M059J (cell line): ENCODE measurements at places on chromosomes 1 and 21.

DNA sequence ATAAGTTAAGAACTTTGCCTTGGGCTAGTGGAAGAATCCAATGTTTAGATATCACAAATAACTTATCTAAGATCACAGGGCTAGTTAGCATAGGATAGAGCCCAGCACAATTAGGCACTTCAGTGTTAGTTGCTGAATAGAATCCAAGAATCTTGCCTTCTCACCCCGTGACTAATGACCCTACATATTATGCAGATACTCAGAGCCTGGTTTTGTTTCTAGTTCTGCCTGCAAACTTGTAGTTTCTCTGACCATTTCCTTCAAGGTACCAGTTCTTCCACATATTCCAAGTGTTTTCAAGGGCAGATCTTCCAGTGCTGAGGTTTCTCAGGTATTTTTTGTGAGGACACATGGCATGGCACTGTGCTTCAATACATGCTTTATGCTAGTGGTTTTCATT is 239.3 kb downstream of the KCNK2 start:
- DNase-seq = peak; percentile 18

DNA sequence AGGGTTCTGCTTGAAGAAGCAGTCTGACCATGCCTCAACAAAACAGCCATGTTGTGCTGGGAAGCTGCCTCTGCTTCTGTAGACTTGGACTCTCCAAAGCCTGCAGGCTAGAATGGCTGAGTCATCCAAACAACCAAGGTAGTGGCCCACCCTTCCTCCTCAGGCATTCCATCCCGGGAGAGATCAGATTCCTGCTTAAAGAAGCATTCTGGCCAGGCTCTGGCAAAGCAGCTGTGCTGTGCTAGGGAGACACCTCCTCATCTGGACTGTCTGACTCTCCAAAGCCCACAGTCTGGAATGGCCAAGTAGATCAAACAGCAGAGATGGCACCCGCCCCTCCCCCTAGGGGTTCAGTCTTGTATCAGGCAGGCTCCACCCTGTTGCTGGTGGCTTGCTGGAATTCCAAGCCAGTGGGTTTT is 38.3 kb upstream of the F3 start:
- peak; percentile 99 for DNase-seq

GRCh38 chr21:29148530-29148929 is 18.1 kb downstream of the MAP3K7CL start:
- peak; percentile 92 for DNase-seq

DNA sequence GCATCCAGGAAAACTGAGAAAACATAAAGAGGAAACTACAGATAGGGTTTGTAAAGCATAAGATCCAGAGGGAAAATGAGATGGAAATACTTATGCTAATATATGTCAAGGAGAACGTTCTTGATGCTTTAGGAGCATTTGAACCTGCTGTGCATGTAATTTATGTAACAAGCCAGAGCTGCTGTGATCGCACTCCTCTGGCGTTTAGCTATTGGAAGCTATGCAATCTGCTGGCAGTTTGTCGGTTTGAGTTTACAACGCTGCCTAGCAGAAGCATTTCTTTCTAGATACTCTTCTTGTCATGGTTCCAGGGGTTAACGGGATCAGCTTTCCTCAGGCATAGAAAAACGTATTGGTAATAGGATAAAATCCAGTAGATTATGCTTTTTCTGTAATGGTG is 182.7 kb downstream of the KCNH1 start:
- DNase-seq = no peak

DNA sequence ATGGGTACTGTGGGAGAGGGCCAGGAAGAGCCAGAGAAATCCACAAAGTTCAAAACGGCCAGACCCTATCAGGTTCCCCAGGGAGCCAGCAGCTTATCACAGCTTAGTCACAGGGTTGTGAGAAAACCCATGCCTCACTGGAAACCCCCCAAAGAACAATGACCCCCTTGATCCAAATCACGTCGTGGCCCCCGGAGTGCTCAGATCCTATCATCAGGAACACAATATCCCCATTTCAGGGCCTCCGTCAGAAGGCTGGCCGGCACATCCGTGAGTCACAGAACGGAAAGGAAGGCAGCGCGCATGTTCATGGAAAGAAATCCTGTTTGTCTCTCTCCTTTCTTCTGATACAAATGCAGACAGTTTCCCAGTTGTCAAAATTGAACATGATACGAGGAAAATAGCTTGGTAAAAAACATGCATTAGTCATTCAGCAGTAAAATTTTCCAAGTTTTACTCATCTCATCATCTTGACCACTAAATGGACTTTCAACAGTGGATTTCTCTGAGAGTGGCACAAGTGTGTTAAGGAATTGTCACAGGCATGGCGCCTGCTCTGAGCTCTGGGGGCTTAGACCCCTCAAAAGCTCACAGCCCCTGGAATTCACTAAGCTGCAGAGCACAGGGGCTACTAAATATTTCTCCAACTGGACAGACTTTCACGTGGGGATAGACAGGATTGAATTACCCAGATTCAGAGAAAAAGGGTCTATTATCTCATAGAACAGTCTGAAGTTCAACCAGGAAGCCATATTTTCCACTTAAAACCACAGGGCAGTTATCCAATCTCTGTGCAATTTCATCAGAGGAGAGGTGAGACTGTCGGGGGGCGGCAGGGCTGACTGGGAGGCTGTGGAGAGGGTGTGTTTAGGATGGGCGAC is 124.8 kb downstream of the RIPK4 start:
- DNase-seq = peak; percentile 99

- peak; percentile 18 for DNase-seq
These were observed 1.6 kb downstream of the TNNI1 start for GRCh38 chr1:201419746-201420607.
